ENCODE measurements at places on chromosomes 1 and 21.
A peak's percentile ranks its signal among the peaks of the same experiment; 100 is the strongest.

GRCh38 chr1:66282891-66283621 is 250.9 kb upstream of the SGIP1 start:
- no peak for DNase-seq

GRCh38 chr1:241202401-241202800 is 154.6 kb downstream of the RGS7 start:
- no peak for DNase-seq

- DNase-seq = no peak
Observed at GRCh38 chr1:30384286-30385245, 338.8 kb downstream of the MATN1 start.

DNA sequence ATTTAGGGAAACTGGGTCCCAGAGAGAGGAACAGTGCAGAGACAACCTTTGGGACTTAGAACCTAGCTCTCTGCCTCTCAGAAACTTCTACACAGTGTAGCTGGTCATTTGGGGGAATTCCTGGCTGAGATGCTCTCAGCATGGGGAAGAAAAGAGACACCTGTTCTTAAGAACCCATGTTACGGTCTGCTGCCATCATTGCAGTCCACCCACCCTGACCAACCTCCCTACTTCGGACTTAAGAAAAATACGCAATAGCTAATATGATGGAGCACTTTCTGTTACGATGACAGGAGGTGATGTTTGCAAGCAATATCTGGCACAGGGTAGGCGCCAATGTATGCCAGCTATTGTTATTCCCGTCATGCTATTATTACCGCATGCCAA is 177.9 kb downstream of the IGSF21 start:
- DNase-seq = no peak

DNA sequence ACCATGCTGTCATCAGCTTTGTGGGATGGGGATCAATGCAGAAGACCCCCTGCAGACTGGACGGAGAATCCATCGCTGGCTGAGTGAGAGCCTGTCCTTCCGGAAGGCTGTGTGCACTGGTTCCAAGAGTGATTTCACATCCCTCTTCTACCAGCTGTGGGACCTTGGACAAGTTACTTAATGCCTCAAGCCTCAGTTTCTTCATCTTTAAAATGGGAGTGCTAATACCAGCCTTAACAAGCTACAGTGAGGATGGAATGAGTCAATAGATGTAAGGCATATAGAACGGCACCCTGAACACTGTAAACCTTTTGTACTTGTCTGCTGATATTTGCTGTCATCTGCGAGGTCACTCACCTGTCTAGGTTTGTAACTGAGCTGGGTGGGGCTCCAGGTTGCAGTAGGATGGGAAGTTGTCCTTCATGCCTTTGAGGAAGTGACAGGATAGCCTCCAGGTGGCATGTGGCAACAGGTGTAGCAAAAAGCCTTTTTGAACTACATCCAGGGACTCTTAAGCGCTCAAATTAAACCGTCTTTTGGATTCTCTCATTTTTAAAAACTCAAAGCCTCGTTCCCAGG is 27.5 kb downstream of the TMEM51 start:
- DNase-seq = no peak

- DNase-seq = no peak
Observed at GRCh38 chr21:16597753-16598152, 868.0 kb downstream of the USP25 start.

DNA sequence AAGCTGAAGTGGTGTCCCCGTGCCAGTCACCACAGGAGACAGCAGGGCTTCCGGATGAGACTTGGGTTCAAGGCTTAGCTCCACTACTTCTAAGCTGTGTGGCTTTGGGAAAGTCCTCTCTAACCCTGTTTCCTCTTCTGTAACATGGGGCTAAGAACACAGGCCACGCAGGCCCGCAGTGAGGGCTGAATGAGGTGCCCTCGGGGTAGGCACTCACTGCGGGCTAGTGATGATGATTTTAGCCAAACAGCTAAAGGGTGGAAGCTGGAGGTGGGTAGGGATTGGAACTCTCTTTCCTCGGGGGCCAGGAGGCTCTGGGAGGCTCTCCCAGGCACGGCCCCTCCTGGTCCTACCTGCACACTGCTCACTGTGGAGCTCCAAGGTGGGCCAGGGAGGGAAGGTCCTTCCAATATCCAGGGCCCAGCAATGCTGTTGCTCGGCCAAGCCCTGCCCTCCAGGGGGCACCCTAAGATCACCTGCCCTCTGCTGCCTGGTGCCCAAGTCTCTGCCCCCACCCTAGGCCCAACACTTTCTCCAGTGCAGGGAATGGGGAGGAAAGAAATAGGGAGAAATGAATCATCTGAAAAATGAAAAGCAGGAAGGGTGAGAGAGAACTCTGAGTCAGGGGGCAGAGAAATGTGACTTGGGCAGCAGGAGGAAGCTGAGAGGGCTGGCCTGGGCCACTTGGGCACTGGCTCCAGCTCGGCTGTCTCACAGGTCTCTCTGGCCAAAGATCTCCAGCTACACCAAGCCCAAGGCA is 19.2 kb upstream of the EVA1B start:
- peak; percentile 82 for DNase-seq

- DNase-seq = no peak
Observed at GRCh38 chr1:119291611-119292206, 76.9 kb upstream of the HAO2 start.

DNA sequence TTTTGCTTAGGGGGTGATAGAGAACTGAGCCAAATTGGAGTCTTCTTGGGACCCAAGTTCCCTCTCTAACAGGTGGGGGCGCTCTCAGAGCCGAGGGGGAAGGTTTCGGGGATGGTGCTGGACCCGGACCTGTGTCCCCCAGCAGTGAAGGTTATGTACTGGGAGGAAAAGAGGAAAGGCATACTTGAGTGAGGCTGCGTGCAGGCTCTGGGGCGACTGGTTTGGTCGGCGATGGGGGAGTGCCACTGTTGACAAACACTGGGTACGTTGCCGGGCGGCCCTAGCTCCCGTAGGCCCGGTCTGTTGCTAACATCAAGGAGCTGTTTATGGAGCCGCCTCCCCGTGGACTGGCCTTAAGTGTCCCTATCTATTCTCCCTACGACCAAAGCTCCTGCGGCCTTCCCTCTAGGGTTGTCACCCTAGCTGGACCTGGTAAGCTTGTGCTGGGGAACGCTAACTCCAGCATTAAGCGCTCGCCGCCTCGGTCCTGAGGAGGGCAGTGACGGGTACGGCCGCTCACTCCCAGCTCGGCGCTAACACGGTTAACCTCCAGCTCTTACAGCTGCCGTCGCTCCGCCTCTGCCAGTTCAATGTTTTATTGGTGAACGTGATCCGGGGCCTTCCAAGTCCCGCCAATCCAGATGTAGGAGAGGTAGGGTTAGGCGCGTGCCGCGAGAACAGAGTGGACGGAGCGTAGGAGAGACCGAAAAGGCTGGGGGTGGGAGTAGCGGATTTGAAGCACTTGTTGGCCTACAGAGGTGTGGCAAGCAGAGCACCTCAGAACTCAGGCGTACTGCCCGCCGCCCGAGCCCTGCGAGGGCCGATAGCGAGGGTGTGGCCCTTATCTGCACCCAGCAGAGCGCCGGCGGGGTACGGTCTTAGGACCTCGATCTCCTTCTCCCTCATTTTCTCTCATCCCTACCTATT is at the start of gene PPOX:
Gene PPOX (plus strand): TSS at position 685 of the 927 bp plus-strand sequence. CDS start 422 bp downstream, outside the sequence.
- peak; percentile 98 for DNase-seq

GRCh38 chr21:42466700-42467099 is 29.3 kb downstream of the RSPH1 start:
- no peak for DNase-seq

DNA sequence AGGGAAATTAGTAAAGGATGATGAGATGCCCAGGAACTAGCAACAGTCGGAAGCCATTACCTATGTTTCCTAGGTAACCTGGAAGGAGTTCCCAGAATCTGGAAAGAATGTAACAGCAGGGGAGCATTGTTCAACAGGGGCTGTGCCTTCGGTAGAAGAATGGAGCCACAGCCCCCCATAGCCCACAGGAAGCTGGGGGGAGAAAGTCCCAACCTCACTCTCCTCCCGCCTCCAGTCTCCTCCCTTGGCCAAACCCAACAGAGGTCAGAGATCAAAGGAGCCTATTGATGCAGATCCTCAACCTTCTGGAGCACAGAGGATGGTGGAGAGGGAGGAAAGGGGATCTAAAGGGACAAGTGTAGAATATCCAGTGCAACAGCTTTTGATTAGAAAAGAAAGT is 131.5 kb upstream of the SLC44A3 start:
- DNase-seq = no peak

DNA sequence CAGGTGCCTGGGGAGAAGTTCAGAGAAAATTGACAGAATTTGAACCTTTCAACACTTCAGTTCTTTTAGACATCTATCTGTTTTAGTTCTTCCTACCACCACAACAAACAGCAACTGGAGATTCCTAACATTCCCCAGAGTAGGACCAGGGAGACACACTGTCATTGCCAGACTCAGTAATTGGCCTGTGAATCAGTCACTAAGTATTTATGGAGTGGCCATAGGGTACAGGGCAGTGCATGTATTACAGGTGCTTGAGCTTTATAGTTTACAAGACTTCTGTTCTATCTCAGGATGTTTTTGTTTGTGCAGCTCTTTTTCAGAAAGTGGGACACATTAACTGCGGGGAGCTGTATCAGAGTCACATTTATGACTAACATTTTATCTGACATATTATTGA is 1.7 kb downstream of the CDC14A start:
- peak; percentile 49 for DNase-seq

- no peak for DNase-seq
Observed at GRCh38 chr21:23921670-23922418, 1685.4 kb downstream of the MRPL39 start.

GRCh38 chr1:61332196-61332753 is 249.9 kb downstream of the NFIA start:
- DNase-seq = no peak

Data from bronchial epithelial cell (primary cell).